Suppressor macrophage treated with lipopolysaccharide for 4 hours (primary cell): ENCODE measurements at places on chromosomes 5 and 9.

GRCh38 chr9:123318202-123318601 lies 37.8 kb upstream of the CRB2 start:
- DNase-seq, result peak; percentile 15

- peak; percentile 86 for DNase-seq
These were observed at the start of gene DPM2 for GRCh38 chr9:127937388-127938297. Gene DPM2, minus strand, starts transcription at chr9:127937854. Its CDS starts 34 bp downstream, at chr9:127937820.

DNA sequence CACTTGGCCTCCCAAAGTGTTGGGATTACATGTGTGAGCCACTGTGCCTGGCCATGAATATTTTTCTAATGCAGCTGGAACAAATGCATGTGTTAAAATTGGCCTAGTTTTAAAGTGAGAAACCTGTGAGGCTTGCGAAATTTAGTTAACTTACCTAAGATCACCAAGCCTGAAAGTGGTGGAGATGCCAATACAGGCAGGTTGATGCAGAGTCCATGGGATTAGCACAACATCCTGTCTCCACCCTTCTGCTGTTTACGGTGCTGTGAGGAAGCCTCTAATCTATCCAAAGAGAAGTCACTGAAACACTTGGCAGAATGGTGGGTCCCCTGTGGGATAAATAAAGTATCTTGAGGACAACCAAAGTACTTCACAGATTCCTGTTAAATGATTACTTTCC lies 98.2 kb downstream of the PCSK5 start:
- DNase-seq, result no peak

DNA sequence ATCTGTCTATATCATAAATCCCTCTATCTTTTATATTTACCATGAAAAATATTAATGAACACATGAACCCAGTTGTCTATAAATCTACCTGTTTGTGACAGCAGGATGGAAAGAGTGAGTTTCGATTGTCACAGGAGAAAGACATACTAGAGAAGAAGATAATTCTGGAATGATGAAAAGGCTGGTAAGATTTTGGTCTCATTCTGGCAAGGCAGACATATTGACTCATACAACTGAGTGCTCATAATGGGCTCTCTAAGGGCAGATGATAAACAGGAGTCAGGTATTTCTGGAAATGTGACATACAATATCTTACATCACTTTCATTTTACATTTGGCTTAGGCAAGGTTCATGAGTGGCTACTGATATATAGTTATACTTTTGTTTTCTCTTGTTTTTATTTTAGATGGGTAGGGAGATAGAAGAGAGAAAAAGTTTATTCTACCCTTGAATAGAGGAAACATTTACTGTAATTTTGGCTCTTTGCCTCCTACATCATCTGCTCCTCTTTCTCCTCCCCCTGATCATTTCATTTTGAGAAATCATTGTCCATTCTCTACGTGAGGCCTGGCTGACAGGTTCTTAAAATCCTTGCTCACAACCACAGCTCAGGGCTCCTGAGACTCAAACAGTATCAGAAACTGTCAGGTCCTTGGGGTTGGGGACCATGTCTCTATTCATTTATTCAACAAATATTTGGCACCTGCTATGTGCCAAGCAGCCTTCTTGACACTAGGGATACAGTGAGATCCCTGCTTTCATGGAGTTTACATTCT lies 14.4 kb downstream of the ELOVL7 start:
- peak; percentile 15 for DNase-seq

DNA sequence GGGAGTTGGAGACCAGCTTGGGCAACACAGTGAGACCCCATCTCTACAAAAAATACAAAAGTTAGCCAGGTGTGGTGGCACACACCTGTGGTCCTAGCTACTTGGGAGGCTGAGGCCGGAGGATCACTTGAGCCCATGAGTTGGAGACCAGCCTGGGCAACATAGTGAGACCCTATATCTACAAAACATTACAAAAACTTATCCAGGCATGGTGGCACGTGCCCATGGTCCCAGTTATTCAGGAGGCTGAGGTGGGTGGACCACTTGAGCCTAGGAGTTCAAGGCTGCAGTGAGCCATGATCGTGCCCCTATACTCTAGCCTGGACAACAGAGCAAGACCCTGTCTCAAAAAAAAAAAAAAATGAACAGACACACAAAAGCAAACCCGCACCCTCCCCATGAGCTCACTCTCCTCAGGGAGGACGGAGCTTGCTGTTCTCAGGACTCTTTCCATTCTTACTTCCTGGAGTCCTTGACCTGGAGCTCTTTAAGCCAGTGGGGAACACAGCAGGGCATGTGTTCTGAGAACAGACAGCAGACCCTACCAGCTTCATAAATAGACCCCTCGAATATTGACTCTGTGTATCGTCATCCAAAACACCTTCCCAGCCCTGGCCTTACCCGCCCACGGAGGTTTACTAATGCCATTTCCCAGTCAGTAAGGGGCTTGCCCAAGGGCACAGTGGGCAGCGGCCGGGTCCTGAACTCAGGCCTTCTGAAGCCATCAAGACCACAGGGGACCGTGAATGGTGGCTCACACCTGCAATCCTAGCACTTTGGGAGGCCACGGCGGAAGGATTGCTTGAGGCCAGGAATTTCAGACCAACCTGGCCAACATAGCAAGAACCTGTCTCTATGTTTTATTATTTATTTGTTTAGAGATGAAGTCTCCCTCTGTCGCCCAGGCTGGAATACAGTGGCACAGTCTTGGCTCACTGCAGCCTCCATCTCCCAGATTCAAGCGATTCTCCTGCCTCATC lies 11.1 kb downstream of the PTGES2 start:
- DNase-seq, result no peak

- no peak for DNase-seq
These were observed 283.9 kb downstream of the PJA2 start for GRCh38 chr5:109125755-109126429.

GRCh38 chr9:95297760-95298159 lies 19.7 kb downstream of the FANCC start:
- no peak for DNase-seq

- no peak for DNase-seq
These were observed 31.7 kb upstream of the BASP1 start for GRCh38 chr5:17185773-17186172.

DNA sequence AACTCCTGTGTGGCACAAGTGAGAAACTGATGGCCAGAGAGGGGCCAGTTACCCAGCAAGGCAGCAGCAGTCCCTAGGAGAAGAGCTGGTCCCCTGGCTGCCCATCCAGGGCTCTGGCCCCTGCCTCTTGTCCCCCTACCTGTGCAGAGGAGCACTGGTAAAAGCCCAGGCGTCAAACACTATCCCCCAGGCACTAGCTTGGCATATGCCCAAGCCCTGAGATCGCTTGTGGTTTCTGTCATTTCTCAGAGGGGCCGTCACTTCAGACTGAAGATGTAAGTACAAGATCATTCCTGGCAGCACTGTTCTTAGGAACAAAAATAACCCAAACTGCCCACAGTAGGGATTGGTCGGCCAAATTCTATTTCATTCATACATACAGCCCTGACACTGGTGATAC lies 53.9 kb downstream of the COL15A1 start:
- DNase-seq, result no peak

DNA sequence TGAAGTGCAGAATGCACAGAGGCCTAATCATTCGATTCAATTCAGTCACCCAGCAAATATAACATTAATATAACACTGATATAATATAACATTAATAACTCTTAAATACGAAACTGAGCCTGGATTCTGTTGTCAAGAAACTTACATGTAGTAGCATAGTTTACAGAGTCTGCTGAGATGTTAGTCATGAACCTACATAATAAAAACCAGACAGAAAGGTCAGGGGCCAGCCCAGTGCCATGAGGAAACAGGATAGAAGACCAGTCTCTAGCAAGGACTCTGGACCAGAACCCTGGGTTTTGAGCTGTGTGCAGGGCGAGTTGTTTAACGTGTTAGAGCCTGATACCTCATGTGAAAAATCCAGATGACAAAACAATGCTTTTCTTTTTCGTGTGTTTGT lies 234.7 kb downstream of the NR2F1-AS1 start:
- no peak for DNase-seq

GRCh38 chr5:99037668-99038067 lies 108.9 kb upstream of the CHD1 start:
- no peak for DNase-seq

- DNase-seq, result no peak
These were observed 4.5 kb downstream of the REEP5 start for GRCh38 chr5:112917453-112917995.

DNA sequence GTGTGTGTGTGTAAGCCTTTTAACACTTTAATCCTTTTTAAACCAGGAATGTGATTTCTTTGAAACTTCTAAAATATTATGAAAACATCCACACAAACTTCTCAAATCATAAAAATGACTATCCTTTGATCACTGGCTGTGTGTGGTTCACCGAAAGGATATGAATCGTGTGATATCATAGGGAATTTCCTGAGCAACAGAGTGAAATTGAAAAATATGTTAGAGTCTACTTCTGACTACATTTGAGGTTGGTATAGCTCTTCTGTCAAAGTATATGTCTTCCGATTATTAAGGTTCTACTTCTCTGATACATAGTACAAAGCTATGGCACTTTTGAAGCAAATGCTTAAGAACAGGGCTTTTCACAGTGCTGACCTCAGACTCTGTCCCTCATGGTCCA lies 40.3 kb downstream of the RGMB start:
- no peak for DNase-seq

- DNase-seq, result no peak
These were observed 114.5 kb downstream of the MAT2B start for GRCh38 chr5:163619951-163620350.

- DNase-seq, result no peak
These were observed 12.7 kb downstream of the IRF1 start for GRCh38 chr5:132477784-132478365.

GRCh38 chr5:168219515-168220410 lies 71.7 kb upstream of the WWC1 start:
- DNase-seq, result peak; percentile 82

- DNase-seq, result no peak
These were observed 79.3 kb upstream of the OTULINL start for GRCh38 chr5:14502294-14502690.

GRCh38 chr5:138989720-138990119 lies 114.6 kb upstream of the LRRTM2 start:
- no peak for DNase-seq

- no peak for DNase-seq
These were observed 299.4 kb downstream of the ZSWIM6 start for GRCh38 chr5:61631438-61631941.

GRCh38 chr9:29100762-29101161 lies 1527.5 kb upstream of the C9orf72 start:
- no peak for DNase-seq

DNA sequence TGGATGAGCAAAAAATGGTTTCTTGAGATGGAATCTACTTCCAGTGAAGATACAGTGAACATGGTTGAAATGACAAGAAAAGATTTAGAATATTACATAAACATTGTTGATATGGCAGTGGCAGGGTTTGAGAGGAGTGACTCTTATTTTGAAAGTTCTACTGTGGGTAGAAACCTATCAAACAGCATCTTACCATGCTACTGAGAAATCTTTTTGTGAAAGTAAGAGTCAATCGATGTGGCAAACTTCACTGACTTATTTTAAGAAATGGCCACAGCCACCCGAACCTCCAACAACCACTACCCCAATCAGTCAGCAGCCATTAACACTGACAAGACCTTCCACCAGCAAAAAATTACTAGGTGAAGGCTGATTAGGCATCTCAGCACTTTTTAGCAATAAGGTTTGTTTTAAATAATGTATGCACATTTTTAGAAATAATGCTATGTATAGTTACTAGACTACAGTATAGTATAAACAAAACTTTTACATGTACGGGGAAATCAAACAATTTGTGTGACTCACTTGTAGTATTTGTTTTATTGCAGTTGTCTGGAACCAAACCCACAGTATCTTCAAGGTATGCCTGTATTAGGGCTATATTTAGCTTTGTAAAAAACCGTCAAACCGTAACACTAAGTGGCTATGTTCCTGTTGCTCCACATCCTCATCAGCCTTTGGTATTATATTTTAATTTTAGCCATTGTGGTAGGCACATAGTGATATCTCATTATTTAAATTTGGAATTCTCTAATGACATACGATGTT lies 30.6 kb upstream of the ADAMTS6 start:
- no peak for DNase-seq

DNA sequence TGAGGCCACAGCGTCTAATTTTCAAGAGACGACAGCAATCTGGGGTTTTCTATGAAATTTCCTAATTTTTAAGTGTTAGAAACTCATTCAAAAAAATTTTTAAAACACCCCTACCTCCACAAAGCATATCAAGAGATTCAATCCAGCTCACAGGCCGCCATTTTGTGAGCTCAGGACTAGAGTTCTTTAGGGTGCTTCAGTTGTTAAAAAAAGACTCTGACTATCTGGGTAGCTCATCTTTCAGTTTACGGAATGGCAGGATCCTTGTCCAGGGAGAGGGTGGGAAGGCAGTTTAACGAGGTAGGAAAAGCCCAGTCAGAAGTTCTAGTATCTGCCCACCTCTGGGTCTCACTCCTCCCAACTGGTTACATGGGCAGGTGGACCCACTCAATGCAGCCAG lies 43.1 kb downstream of the CAMK2A start:
- no peak for DNase-seq

- DNase-seq, result no peak
These were observed 248.7 kb downstream of the SLIT3 start for GRCh38 chr5:169052207-169052606.

DNA sequence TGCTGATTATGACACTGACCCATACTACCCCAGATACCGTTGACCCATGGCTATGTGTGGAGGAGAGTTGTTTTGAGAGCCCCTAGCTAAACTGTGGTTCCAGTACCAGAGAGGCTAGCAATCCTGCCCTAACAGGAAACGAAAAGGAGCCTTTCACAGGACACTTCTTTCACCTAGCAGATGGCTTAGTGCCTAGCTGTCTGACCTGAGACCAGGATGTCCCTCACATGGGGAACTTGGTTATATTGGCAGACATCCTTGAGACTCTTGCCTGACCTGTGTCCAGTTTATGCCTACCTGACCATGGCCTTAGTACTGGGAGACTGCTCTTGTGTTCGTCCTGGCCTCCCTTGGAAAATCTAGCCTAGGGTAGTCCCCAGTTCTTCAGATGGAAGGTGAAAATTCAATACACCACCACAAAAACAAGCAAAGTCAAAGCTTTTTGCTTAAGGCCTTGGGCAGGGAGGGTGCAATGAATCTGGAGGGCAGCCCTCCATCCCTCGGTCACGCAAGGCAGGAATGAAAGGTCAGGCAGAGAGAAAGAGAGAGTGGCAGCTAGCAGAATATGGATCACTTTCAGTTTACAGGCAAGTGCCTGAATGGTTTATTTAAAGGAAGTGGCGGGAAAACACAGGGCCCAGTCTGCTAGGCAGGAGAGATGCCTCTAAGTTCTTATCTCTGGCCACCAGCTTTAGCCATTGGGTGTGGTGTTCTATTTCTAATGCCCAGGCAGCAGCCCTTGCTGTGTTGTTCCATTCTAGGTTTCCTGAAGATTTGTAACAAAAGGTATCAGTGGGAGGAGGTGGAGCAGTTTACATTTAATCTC lies 16.4 kb upstream of the ZNF474 start:
- no peak for DNase-seq

DNA sequence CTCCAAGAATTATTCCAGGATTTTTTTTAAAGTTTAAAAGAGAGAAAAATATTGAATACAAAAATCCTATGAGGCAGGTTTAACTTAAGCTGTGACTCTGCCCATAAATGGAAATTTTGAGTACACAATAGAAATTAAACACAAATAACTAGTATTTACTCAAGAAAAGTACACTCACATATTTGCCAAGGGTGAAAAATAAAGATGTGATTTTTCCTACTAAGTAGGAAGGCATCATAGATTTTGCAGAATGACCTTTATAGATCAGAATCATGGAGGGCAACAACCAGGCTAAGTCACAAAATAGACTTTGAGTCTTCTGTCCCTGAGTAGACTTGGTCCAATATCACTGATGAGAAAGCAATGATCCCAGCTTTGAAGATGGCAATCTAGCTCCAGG lies 102.7 kb upstream of the SLC12A2 start:
- DNase-seq, result no peak
